Stimulated activated CD8-positive, alpha-beta memory T cell treated with anti-CD3 and anti-CD28 coated beads, Interleukin-12 subunit alpha, Interleukin-12 subunit beta, amount 100 ng/mL, for 4 hours (primary cell): ENCODE measurements at places on chromosomes 5 and 9.

- DNase-seq: no peak
Observed at GRCh38 chr9:5025416-5025815, 40.3 kb downstream of the JAK2 start.

- DNase-seq: peak; percentile 36
Observed at GRCh38 chr9:99824378-99825171, 2.9 kb downstream of the NR4A3 start.

GRCh38 chr5:137933491-137933911 lies 44.2 kb downstream of the PKD2L2 start:
- DNase-seq: no peak

- DNase-seq: no peak
Observed at GRCh38 chr5:112189391-112189790, 229.7 kb downstream of the EPB41L4A start.

GRCh38 chr9:82148426-82148810 lies 159.8 kb downstream of the SPATA31D1 start:
- DNase-seq: no peak

- no peak for DNase-seq
Observed at GRCh38 chr5:39062530-39062929, 11.7 kb downstream of the RICTOR start.

- DNase-seq: no peak
Observed at GRCh38 chr9:95055851-95056551, 261.5 kb downstream of the FANCC start.

- no peak for DNase-seq
Observed at GRCh38 chr9:89734600-89735041, 129.8 kb downstream of the GADD45G start.

- DNase-seq: no peak
Observed at GRCh38 chr5:55159763-55160492, at the start of gene GPX8. GPX8 (plus strand) TSS chr5:55160171; CDS start chr5:55160193, 22 bp downstream.

GRCh38 chr5:149677731-149678130 lies 52.4 kb upstream of the PPARGC1B start:
- DNase-seq: no peak

DNA sequence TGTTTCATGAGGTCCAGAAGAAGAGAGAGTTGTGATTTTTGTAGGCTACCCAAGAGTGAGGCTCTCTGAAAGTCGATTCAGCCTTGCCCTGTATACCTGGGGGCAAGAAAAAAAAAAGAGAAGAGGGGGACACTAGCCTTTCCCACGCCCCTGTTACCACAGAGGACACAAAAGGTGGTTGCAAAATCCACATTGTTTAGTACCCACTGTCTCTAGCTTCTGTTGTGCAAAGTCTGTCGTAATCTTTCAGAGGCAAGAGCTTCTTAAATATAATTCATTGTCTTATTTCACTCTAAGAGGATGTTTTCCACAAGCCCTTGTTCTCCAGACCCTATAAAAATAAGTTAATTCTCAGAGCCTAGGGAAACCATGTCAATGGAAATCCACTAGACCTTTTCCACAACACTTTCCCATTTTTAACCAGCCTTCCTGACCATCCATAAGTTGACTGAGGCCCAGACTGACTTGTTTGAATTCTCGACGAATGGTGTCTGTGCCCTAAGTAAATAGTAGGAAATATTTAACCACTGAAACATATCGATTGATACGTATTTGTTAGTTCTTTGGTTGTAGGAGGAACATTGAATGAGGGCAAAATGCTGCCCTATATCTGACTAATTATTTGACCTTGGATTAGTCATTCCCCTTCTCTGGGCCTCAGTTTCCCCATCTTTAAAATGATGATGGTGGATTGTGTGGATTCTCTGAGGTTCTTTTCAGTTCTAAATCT lies 182.7 kb downstream of the PAPPA start:
- no peak for DNase-seq

DNA sequence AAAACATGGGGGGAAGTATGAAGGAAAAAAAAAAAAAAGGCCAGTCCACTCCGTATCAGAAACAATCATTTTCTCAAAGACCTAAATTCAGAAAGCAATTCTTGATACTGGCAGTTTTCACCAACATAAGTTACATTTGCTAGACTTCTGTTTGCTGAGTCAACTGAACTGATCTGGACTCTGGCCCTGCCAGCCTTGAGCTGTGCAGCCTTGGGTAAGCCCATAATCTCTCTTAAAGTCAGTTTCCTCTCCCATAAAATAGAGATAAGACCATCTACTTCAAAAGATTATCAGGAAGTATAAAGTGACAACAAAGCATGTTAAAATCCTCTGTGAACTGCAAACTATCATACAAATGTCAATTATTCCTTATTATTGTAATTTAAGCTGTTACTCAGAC lies 106.8 kb downstream of the MAPKAP1 start:
- DNase-seq: no peak

GRCh38 chr5:59179704-59180103 lies 596.8 kb downstream of the RAB3C start:
- no peak for DNase-seq

DNA sequence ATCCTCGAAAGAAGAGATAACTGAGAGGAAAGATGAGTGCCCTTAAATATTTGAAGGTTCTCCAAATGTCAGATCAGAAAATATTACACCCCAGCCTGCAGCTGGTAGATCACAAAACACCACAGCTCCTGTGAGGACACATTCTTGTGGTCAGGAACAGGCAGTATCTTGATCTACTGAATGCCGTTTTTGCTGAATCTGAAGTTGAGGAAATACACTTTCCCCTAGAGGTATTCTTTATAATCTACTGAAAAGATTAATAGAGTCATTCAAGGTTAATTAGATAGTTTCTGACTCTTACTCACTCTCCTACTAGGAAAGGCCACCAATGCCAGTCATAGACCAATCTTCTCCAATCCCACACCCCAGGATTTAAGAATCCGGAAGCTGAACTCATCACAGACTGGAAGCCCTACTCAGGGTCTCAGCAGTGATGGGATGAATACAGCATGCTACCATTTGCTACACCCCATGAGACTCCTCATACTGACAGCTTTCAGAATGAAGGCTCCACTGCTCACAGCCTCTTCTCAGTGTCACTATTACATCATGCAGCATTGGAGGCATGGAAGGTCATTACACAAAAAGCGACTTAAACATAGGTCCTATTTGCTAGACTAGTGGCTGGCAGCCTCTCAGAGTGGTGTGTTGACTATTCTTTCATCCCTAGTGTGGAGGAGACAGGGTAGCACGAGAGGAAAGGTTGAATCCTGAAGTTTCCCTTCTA lies 143.9 kb upstream of the SLC1A3 start:
- no peak for DNase-seq

GRCh38 chr5:68173007-68173406 lies 42.5 kb upstream of the PIK3R1 start:
- no peak for DNase-seq

DNA sequence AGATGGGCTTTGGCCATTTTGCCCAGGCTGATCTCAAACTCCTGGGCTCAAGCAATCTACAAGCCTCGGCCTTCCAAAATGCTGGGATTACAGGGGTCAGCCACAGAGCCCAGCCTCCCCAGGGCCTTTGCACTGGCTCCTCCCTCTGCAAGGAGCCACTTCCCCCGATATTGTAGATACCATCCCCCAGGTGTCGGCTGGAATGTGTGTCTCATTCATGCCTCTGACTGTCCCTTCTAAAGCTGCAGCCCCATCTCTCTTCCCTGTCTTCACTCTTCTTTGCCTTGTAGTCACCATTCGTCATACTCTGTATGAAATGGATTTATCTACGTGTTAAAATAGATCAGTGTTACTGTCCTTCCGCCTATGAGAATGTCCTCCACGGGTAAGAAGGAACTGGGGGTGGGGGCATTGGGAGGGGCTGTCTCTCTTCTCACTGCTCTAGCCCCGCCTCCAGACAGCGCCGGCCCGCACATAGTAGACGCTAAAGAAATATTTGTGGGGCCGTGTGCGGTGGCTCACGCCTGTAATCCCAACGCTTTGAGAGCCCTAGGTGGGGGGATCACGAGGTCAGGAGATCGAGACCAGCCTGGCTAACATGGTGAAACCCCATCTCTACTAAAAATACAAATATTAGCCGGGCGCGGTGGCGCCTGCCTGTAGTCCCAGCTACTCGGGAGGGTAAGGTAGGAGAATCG lies 68.5 kb downstream of the LMX1B start:
- no peak for DNase-seq

DNA sequence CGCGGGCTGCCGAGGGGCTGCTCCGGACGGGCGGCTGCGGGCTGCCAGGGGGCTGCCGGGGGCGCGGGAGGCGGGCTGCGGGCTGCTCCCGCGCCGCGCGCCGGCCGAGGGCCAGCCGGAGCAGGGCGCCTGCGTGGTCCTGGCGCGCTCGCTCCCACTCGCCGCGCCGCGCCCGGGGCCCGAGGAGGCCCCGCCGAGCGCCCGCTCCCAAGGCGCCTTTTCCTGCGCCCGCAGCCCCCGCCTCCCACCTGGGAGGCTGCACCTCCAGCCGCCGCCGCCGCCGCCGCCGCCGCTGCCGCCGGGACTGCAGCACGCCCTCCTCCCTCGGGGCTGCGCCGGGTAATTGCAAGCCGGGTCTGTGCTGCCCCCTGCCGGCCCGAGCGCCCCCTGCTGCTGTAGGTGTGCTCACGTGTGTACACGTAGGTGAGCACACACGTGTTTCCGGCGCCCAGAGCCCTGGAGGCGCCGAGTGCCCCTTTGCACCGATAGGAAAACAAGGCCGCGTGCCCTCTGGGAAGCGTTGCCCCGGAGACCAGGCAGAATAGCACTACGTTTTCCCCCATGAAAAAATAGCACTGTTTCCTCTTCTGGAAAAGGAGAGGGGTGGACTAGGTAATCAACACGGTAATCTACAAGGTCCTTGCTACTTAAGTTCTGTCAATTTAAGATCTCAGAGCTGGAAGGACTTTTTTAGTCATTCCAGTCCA lies at the start of gene EPB41L4B:
Gene EPB41L4B, minus strand, starts transcription at position 318 of the 707 bp plus-strand sequence. CDS start 613 bp downstream, outside the sequence.
- DNase-seq: peak; percentile 59

DNA sequence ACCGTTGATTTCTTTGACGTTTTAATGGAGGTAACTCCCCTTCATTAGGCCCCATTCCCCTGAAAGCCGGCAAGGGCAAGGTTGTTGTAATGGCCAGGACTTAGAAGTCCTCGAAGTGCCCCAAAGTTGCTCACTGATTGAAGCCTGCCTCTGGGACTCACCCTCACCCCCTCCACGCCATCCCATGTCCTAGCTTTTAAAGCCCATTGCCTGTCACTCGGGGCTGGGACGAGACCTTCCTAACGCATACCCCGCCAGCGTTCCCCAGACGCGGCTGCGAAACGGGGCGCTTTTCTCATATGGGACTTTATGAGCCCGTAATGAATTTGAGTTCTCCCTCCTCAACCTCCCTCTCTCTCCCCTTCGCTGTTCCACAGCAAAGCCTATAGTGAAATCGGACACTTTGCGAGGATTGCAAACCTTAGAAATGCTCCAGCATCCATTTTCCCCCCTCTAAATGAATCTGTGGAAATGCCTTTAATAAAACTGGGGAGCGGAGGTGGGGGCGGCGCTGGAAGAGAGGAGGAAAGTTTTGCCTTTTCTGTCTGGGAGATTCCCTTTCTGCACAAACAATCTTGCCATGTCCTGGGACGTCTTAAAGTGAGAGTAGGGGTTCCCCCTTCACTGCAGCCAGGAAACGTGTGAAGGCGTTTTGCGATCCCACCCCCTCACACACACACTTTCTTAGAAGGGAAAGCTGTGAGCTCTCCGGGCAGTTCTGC lies 1.5 kb downstream of the PAPPA start:
- no peak for DNase-seq

DNA sequence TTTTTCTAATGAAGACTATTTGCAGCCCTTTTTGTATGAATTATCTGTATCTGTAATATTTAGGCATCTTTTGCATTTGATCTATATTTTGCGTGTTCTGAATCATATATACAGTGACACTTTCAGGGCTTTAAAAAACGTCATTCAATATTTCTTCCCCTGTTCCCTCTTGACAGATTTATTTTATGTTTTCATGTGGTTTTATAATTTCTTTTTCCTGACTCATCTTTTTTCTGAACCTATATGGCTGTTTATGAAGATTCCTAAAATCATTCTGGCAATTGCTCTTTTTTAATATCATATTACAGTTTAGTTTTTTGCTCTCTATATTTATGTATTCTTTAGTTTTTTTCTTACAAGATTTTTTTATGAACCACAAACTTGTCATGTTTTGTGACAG lies 67.6 kb downstream of the SMARCA2 start:
- DNase-seq: no peak

DNA sequence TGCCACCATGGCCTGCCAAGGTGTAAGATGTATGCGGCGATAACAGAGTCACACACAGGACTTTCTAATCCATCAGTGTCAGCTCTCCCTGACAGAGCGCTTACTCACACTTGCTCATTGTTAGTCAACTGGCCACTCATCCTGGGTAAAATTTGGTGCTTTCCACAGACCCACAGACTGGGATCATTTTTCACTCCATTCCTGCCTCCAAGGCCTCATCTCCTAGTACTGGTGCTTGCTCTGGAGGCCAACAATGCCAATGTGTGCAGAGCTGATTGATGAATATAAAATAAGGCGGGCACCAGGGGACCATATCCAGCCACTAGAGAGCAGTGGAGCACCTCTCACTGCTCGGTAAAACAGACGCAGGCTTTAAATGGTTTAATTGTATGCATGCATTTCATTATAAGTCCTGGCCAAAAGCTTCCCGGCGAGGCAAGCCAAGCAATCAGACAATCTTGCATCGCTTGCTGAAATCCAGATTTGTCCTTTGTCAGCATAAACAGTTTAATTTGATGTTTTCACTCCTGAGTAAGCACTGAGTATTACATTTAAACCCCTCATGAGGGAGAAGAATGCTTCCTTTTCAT lies 22.3 kb downstream of the PSMB7 start:
- DNase-seq: no peak

- no peak for DNase-seq
Observed at GRCh38 chr9:86721843-86722705, 225.2 kb downstream of the GAS1 start.

DNA sequence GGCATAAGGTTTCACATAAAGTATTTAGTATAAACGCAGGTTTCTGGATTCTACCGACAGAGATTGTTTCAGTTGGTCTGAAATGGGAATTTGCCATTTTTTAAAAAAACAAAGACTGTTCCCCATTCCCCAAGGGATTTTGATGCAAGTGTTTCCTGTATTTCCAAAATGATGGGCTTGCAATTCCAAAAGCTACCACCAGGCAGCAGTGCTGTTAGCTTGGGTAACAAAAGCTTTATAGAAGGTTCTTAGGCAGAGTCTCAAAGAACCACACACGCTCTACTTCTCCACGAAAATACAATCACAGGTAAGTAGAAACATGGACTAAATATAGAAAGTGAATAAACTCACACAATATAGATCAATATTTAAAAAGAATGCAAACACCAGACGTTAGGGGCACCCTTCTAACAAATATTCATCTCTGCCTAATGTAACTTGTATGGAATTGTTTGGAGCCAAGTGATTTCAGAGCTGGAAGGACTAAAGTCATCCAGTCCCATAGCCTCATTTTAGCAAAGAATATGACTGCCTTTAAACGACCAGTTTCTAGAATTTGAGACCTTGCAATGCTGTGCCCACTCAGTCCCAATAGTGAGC lies 154.3 kb downstream of the SPOCK1 start:
- no peak for DNase-seq

GRCh38 chr5:129630101-129630500 lies 117.8 kb upstream of the MINAR2 start:
- DNase-seq: no peak
